ENCODE measurements at places on chromosomes 4 and X.

DNA sequence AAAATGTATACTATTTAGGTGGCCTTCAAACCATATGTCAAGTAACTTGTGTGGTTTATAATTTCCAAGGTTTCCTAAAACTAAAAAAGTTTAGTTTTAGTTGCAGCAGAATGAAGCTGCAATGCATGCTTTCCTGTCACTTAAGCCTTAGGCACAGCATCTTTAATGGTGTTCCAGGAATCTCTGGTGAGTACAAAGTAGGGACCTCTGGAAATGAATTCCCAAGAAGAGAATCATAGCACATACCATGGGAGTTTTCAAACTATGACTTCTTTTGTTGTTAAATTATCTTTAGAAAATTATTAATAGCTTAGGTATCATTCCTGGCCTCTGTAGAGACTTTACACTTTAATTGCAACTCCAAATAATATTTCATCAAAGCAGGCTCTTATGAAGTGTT, 1005.9 kb upstream of the PABPC4L start:
- no peak for DNase-seq

GRCh38 chr4:5930456-5930855, 37.6 kb upstream of the CRMP1 start:
- DNase-seq: no peak

DNA sequence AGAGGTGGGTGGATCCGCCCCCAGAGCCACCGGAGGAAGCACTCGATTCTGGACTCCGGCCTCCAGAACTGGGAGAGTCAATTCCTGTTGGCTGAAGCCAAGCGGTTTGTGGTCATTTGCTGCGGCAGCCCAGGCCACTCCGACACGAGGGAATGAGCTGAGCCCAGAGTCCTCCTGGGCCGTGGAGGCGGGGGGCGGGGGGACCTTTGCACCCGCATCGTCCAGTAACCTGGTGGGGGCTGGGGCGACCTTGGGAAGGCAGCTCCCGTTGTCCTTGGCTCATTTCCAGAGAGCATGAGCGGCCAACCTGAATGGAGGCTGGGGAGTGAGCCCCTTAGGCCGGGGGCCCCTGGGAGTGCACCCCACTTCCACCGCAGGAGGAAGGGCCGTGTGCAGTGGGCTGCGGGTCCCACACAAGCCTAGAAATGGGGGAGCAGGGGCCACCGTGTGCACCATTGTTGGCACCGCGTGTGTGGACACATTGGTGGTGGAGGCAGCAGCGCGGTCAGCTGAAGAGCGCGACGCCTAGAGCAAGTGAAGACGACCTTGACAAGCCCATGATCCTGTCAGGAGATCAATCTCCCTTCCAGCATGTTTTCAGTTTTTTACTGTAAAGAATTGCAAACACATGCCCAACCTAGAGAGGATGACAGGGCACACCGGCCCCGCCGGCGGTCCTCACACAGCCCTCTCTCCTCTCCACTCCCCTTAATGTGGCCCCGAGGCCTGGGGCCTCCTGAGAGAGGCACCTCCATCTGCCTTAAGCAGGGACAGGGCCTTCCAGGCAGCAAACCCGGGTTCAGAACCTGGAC, 19.9 kb upstream of the DUSP9 start:
- DNase-seq: no peak

DNA sequence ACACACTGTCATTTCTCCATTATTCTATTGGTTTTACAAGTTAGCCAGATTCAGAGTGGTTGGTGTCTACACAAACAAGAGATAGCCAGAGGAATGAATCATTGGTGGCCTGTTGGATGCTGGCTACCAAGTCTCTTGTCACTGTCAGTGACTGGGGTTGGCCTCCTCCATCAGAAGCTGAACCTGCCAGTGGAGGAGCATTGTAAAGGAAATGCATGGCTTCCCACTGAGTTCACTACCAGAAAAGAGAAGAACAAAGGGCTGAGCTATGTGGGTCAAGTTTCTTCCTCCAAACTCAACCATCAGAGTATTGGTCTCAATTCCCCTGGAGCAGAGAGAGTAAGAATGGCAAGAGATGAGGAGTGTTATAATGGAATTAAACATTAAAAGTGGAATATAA, 26.5 kb upstream of the ANKRD50 start:
- DNase-seq: no peak

DNA sequence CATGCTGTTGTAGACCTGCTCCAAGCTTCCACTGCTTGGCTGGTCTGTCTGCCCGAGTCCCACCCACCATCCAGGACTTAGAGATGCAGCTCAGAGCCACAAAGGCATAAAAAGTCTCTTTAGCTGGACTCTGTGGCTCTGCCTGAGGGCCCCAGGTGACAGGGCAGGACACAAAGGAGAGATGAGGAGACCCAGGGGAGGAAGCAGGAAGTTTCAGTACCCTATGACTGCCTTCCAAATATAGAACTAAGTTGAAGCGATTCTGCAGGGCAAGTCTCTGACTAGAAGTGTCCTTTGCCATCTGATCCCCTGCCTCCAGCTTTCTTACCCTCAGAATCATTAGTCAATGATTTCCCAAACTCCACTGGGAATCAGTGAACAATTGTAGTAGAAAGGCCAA, 11.2 kb upstream of the CXCR3 start:
- DNase-seq: no peak

GRCh38 chr4:100881283-100881682, 363.5 kb upstream of the EMCN start:
- DNase-seq: no peak

- no peak for DNase-seq
Observed at GRCh38 chr4:11070813-11071212, 357.9 kb downstream of the HS3ST1 start.

- no peak for DNase-seq
Observed at GRCh38 chr4:121118344-121118743, 45.8 kb downstream of the TNIP3 start.

GRCh38 chr4:52892880-52893279, 30.8 kb downstream of the RASL11B start:
- DNase-seq: no peak

DNA sequence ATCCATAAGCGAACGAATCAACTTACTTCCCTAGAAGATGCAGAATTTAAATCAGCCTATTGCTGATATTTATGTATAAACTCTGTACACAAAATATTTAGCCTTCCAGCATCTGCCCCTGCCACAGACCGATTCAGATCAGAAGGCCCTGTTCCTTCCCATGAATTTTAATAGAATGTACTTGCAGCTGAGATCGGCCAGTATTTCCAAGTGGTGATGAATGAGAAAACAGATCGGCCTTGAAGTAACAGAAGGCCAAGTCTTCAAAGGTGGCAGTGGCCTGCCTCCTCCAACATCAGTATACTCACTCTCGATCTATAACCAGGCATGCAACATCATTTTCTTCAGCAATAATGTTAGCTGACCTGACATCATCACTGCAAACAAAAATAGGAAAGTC, 66.4 kb downstream of the PRKG2 start:
- no peak for DNase-seq

DNA sequence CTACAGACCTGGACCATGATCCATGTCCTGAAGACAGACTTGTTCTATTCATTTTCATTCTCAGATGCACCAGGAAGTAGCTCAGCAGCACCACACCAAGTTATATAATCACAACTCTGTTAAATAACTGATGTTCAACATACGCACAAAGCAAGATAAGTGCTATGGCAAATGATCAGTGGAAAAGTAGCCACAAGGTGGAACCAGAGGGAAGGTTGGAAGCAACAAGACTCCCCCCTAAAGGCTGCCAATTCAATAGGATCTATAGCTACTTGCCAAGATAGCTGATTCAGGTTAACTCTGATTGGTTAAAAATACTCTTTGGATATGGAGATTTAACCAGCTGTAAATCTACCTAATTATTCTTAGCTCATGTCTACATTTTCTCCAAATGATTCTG, 23.7 kb upstream of the FAM47B start:
- no peak for DNase-seq

- no peak for DNase-seq
Observed at GRCh38 chr4:147477439-147477838, 3.5 kb upstream of the EDNRA start.

DNA sequence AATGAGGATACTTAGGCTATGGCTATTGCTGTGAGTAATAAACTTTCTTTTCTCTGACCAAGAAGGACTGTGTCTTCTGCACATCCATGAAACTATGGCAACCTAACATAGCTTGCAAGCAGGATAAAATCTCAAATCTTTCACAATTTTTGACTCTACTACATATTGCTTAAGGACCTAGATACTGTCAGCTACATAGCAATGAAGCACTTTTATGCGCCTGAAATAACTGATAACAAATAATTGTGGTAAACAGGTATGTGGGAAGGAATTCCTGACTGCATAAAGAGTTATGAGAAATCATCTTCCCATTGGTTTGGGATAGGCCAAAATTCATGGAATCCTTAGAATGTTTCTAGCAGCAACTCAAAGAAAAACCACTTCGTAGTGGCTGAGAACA, 41.2 kb upstream of the PDGFC start:
- DNase-seq: no peak

Data from inflammatory macrophage (primary cell).